Stimulated activated CD4-positive, alpha-beta T cell treated with anti-CD3 and anti-CD28 coated beads, Interleukin-1b, Interleukin-23, amount 100 ng/mL, for 1 hour (primary cell): ENCODE measurements at places on chromosomes 5 and 9.

DNA sequence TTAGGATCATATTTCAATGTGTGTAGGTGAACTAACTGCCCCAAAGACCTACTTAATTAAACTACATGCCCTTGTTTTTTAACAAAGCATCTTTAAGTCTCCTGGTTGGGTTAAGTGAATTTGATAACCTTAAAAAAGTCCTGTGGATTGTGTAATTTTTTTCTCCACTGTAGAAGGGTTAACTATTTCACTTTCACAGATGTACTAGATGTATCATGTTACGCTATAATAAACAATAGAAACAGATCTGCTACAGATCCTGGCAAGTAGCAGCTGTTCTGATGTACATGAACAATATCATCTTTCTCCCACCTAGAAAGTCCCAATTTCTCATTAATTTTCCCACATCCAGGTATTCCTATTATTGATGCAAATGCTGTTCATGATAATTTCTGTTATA, 18.9 kb downstream of the KIF24 start:
- no peak for DNase-seq

DNA sequence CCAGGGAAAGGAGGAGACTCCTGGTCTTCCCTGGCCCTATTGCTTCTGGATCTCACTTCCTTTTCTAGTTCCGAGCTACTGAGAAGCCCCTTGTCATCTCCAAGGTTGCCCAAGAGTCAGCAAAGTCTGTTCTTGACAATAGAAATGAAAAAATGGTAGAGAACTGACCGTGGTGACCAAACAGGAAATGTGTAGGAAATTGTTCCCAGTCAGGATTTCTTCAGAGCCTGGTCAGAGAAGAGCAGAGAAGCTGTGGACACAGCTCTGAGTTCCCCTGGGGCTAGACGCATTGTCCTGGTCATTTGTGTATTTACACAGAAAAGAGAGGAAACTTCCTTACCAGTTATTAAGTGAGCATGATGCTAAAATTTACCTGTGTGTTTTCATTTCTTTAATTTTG, 35.6 kb downstream of the S1PR3 start:
- DNase-seq: no peak

DNA sequence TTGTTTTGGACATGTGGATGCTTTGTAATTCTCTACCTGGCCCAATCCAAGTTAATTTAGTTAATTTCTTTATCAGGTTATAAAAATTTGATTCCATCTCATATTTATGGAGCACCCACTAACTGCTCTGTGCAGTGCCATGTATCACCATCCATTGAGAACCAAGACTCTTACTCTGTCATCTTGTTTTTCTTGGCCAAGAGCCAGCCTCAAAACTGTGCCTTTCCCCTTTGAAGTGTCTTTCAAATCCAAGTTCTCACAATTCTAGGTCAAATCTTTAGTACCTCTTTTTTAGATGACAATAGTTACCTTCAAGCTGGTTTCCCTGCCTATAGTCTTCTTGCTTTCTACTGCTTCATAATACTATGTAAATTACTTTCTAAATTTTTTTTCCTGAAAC, 3.2 kb downstream of the COMMD10 start:
- no peak for DNase-seq

DNA sequence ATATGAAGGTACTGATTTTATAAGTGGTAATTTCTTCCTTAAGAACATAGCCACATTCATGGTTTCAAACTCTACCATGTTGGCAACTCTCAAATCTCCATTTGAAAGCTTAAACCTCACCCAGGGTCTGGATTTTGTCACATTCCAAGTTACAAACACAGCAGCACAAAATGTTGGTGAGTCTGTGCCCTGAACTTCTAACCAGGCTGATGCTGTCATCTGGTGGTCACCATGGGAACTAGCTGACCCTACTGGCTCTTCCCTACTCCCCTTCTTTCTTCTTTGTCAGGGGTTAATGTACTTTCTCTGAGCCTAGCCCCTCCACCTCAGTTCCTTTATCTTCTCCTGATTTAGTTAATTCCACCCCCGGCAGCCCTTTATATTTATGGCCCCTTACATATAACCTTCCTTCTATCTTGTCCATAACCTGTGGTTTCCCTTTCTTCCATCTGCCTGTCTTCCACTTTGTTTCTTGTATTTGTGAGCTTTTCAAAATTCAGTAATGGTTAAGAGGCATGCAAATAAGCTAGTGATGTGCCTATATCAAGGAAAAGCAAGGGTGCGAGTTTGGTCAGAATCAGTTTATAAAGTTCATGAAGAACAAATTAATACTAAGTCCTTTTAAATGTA, 35.9 kb downstream of the TGFBR1 start:
- no peak for DNase-seq

- no peak for DNase-seq
These were observed 724 bp downstream of the PRRC2B start for GRCh38 chr9:131394464-131395156.

DNA sequence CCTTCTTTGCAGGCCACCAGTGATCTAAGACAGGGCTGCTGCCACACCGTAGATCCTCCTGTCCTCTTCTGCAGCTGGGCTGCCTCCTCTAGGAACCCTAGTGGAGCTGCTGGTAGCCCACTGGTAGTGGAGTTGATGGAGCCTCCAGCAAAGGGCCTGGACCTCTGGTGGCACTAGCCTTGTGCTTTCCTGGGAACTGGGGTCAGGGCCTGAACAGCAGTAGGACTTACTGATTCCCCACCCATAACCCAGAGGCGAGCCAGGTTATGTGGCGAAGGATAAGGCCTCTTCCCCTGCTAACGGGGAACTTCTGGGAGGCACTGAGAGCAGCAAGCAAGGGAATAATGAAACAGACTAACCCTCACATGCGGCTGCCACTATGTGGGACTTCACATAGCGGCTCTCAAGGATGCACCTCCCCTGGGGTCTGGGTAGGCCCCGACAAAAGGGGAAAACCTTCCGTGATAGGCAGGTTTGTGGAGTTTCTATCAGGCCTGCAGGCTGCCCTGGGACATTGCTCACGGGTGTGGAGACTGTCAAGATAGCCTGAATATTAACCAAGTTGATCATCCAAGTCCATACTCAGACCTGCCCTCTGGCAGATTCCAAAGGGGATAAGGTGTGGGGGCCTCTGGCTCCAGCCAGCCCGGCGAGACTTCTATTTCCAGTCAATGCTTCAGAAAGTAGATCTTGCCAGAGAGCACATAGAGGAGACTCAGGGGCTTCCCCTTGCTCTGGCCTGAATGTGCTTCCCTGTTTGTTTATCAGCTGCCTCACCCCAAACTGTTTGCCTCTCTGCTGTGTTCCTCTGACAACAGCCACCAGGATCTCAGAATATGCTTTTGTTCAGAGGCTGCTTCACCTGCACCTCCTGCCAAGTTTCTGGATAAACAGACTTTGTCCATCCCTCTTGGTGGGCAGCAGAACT, 7.4 kb downstream of the SLC22A4 start:
- DNase-seq: no peak

- no peak for DNase-seq
These were observed 637 bp upstream of the SMC5 start for GRCh38 chr9:70257991-70258691.

- no peak for DNase-seq
These were observed 124.8 kb downstream of the FRMD3 start for GRCh38 chr9:83413367-83413766.
